ENCODE measurements at places on chromosomes 6 and 20. TPM values are rescaled to one million over a fixed set of nuclear protein-coding genes. Genes with fewer than 3 reads are reported as not detected.

GRCh38 chr6:6880745-6881437 is 226.9 kb upstream of the RREB1 start:
- no peak for DNase-seq
- no peak overlapping the region for H3K27ac ChIP-seq
- no peaks in the 10 kb centered on the region for H3K27me3 ChIP-seq
- H3K4me1 ChIP-seq: no peaks in the 10 kb centered on the region
- no peak overlapping the region for H3K4me3 ChIP-seq

DNA sequence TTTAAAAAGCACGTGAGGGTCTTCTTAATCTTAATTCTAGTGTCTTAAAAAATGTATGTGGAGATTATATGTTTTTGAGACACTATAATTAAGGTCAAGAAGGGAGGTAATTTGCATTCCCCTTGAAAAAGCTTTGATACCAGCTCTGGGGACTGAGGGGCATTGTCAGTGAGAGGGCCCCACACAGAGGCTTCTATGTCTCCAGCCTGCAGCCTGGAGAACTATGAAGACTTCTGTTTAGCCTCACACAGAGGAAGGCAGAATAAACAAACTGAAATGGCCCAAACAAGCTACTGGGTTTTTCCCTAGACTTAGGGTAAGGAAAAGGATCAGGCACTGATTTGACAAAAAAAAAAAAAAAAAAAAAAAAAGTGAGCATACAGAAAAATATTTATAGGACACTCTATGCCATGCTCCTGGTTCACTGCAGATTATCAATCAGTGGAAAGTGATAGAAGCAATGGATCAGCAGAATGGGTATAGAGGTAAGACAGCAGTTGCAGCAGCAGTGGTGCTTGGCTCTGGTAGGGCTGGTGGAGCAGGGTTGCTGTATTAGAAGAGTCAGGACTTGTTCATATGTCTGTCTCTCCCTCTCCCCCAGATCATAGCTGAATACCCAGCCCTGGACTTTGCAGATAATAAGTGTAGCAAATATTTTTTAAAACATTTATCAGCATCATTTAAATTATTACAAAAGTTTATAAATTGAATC is 85.4 kb downstream of the KLHL32 start:
- no peak for DNase-seq
- no peak overlapping the region for H3K27ac ChIP-seq
- no peaks in the 10 kb centered on the region for H3K4me1 ChIP-seq
- no peaks in the 10 kb centered on the region for H3K36me3 ChIP-seq
- H3K27me3 ChIP-seq: no peaks in the 10 kb centered on the region

DNA sequence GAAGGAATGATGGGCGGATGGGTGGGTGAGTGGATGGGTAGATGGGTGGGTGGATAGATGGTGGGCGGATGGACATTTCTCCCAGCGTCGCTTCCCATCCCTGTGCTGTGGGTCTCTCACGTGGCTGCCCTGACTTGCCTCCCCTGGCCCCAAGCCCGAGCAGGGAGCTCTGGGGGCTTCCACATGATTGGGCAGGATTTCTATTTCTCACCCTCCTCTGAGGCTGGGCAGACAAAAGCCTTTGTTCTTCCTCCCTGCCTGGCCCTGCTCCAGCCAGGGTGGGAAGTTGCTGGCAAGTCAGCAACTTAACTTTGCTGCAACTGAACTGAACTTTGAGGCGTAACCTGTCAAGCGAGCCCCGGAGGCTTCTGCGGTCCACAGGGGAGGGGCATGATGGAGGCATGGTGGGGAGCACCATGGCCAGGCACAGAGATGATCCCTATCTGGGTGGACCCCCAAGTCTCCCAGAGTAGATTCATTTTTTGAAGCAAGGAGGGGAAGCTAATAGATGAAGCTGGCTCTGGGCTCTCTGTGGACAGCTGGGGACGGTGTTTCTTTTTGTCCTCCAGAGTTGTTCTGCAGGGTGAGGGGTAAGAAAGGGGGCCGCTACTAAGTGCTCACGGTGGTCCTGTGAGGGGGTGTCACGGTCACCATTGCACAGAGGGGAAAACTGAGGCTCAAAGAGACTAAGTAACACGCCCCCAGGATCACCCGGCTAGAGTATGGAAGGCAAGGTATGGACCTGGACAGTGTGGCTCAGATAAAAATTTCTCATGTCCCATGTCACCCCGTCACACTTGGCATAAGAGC is 140.1 kb downstream of the CEBPB start:
- no peaks in the 10 kb centered on the region for H3K36me3 ChIP-seq
- no peaks in the 10 kb centered on the region for H3K27me3 ChIP-seq
- H3K4me3 ChIP-seq: no peak overlapping the region
- no peak for DNase-seq
- no peaks in the 10 kb centered on the region for H3K4me1 ChIP-seq
- no peak overlapping the region for H3K27ac ChIP-seq

DNA sequence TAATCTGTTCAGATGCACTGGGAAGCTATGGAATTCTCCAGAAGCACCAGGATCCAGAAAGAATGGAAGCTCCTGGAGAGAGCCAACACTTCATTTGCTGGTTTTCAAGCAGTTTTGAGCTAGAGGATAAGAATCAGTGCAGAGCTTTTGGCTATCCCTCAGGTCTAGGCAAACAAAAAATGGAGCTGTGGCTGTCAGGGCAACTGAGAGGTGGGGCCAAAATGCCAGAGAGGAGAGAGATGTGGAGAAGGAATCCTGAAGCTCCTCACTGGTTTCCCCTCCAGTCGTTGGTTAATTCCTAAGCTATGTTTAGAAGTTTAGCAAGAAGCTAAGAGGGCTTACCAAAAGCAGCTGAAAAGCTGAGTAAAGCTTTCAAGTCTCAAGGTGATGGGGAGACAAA is 294.2 kb upstream of the JARID2 start:
- H3K27me3 ChIP-seq: no peaks in the 10 kb centered on the region
- H3K36me3 ChIP-seq: no peaks in the 10 kb centered on the region
- DNase-seq: no peak
- H3K27ac ChIP-seq: no peak overlapping the region

DNA sequence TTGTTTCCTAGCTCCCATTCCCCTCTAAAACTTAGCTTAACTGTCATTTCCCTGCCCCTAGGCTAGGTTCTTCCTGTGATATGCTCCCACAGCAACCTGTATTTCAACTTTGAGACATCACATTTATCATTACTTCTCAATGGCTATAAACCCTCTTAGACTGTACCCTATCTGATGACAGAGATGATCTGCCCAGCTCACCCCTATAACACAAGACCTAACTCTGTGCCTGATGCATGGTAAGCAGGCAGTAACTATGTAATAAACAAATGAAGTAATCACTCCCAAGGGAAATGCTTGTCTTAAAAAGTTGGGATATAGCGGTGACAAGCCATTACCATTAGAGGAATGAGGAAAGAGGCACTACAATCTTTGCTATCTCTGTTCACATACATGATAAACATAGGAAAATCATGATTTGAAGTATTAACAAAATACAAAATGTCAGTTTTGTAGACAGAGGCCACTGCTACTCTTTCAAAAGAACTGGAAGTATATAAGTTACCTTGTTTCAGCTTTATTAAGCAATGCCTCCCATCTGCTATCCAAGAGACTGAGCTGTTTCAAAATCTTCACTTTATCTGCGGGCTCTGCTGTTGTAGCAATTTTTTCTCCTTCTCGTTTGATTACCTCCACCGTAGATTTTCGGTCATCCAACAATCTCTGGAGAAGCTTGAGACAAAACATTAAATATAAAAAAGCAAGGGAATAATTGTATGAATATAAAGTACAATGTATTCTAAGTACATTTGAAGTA is 110.7 kb downstream of the DST start:
- H3K27me3 ChIP-seq: no peaks in the 10 kb centered on the region
- no peaks in the 10 kb centered on the region for H3K36me3 ChIP-seq
- H3K27ac ChIP-seq: no peak overlapping the region
- no peak overlapping the region for H3K4me3 ChIP-seq
- DNase-seq: no peak

PTPRT gene
- total RNA-seq: not detected

SMLR1 gene
- not detected for total RNA-seq

OR12D3 gene
- not detected for total RNA-seq

GRCh38 chr6:160085226-160085625 is 36.4 kb upstream of the SLC22A1 start:
- H3K36me3 ChIP-seq: peaks cover 62% of the 10 kb centered on the region
- no peaks in the 10 kb centered on the region for H3K27me3 ChIP-seq
- no peak overlapping the region for H3K27ac ChIP-seq
- H3K4me1 ChIP-seq: no peaks in the 10 kb centered on the region

BPIFB1 gene
- total RNA-seq: not detected

DNA sequence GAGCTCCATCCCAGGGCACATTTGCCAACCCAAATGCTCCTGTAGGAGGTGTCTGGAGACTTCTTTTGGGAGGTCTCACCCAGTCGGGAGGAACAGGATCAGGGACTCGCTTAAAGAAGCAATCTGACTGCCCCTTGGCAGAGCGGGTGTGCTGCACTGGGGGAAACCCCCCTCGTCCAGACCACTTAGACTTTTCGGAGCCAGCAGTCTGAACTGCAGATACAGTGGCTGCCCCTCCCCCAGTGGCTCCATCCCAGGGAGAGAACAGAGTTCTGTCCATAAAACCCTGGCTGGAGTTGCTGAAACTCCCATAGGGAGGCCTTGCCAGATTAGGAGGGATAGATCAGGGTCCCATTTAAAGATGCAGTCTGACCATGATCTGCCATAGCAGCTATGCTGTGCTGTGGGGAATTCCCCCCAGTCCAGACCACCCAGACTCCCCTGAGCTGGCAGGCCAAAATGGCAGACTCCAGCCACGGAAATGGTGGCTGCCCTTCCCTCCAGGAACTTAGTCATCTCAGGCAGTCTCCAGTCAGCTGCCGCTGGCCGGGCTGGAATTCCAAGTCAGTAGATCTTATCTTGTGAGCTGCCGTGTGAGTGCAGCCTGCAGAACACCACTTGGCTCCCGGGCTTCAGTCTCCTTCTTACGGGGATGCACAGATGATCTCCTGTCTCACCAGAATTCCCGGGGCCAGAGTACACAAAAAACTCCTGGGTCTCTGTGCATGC is 278.1 kb upstream of the SASH1 start:
- no peak overlapping the region for H3K27ac ChIP-seq
- no peak for DNase-seq
- H3K4me3 ChIP-seq: no peak overlapping the region
- no peaks in the 10 kb centered on the region for H3K4me1 ChIP-seq
- no peaks in the 10 kb centered on the region for H3K27me3 ChIP-seq

MYLK4 gene
- 0.24 TPM for total RNA-seq

- DNase-seq: no peak
- H3K36me3 ChIP-seq: no peaks in the 10 kb centered on the region
- H3K27me3 ChIP-seq: no peaks in the 10 kb centered on the region
- peaks cover 25% of the 10 kb centered on the region for H3K4me1 ChIP-seq
Observed at GRCh38 chr20:33400812-33401183, 521 bp downstream of the CDK5RAP1 start.

GRCh38 chr20:24153101-24154040 is 164.8 kb upstream of the GGTLC1 start:
- H3K36me3 ChIP-seq: no peaks in the 10 kb centered on the region
- no peak overlapping the region for H3K27ac ChIP-seq
- H3K4me3 ChIP-seq: no peak overlapping the region
- no peaks in the 10 kb centered on the region for H3K27me3 ChIP-seq

DNA sequence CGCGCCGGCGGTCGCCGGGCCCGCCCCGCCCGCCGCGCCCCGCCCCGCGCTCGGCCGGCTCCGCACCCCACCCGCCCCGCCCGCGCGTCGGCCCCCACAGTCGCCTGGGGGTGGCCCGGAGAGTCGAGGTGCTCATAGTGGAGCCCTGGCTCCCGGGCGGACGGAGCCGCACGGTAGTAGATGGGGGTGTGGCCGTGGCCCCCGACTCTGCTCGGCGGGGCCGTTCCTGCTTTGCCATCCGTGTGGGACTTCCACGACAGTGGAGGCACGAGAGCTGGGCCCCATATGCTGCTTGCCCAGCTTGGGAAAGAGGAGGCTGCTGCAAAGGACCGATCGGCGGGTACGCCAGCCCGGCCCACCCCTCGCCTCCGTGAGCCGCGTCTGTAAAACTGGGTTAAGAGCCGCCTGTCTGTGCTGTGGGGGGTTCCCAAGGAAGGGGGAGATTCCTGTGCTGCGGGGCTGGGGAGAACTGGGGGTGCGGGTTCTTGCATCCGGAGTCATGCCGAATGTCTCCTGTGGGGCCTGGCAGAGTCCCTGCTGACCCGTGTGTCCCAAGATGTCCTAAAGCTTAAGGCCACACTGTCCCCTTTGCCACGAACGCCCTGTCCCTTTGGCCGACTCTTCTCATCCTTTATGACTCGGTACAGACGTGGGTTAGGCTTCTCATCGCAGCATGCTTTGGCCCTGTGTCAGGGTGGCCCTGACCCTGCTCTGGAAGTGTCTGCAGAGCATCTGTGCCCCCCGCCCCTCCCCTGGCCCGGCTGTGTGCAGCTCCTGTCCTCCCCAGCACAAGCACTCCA is at the start of gene OPRL1:
OPRL1 (plus strand) TSS at position 70 of the 800 bp plus-strand sequence. CDS start 12,639 bp downstream, outside the sequence.
- peaks cover 36% of the 10 kb centered on the region for H3K4me1 ChIP-seq
- no peaks in the 10 kb centered on the region for H3K27me3 ChIP-seq
- DNase-seq: peak; percentile 65
- peaks cover 5% of the 10 kb centered on the region for H3K36me3 ChIP-seq
- peak within 1 kb of the TSS; percentile 81 for H3K4me3 ChIP-seq
- peak within 1 kb of the TSS; percentile 81 for H3K27ac ChIP-seq

SIRPA gene
- total RNA-seq: 0.53 TPM

TFAP2C gene
- not detected for total RNA-seq

DNA sequence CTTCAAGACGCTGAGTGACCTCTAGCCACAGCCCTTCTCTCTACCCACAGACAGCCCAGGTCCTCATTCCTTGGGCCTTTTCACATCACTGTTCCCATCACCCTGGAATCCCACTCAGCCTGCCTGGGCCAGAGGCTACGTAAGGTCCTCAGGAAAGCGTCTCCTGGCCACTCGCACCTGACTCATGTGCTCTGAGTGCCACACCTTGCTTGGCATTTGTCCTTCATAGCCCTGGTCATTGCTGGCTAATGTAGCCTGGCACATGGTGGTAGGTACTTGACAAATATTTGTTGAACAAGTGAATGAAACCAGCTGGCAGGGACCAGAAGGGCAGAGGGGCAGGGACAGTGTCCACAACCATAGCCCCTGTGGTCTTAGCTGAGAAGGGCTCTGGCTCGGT is 50.6 kb upstream of the FANCE start:
- H3K27me3 ChIP-seq: no peaks in the 10 kb centered on the region
- no peak overlapping the region for H3K27ac ChIP-seq
- no peaks in the 10 kb centered on the region for H3K4me1 ChIP-seq
- DNase-seq: no peak

GRCh38 chr6:64254558-64254957 is 619.0 kb downstream of the PHF3 start:
- no peak overlapping the region for H3K4me3 ChIP-seq
- H3K36me3 ChIP-seq: no peaks in the 10 kb centered on the region
- no peaks in the 10 kb centered on the region for H3K27me3 ChIP-seq

ZNF311 gene
- 0.66 TPM for total RNA-seq

MATN4 gene
- not detected for total RNA-seq

- H3K27me3 ChIP-seq: no peaks in the 10 kb centered on the region
- no peak overlapping the region for H3K27ac ChIP-seq
- H3K36me3 ChIP-seq: no peaks in the 10 kb centered on the region
- H3K4me3 ChIP-seq: no peak overlapping the region
Observed at GRCh38 chr6:101226677-101227135, 166.8 kb upstream of the GRIK2 start.

GRCh38 chr6:2127484-2127911 is 117.9 kb downstream of the GMDS start:
- no peak overlapping the region for H3K4me3 ChIP-seq
- no peaks in the 10 kb centered on the region for H3K27me3 ChIP-seq
- H3K27ac ChIP-seq: no peak overlapping the region
- H3K4me1 ChIP-seq: no peaks in the 10 kb centered on the region
- no peaks in the 10 kb centered on the region for H3K36me3 ChIP-seq
